ENCODE measurements at places on chromosomes 3 and 15.

DNA sequence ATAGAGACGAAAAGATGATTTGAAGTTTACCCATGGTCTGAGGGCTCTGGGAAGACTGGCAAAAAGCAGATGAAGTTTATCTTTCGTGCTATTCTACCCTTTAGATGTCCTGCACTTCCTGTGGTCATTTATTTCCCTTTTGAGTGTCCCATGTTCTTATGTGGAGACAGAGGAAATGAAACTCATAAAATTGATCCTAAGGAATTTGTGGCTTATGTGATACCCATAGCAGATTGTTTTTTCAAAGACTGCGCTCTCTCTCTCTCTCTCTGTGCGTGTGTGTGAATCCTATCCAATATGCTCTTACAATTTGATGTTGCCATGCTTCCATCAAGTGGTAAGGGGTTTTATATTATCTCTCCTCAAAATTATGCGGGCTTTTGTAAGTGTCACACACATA is 607.5 kb upstream of the DPPA4 start:
- no peak for DNase-seq

GRCh38 chr15:41877631-41878354 is 16.1 kb downstream of the SPTBN5 start:
- no peak for DNase-seq

- DNase-seq: no peak
Observed at GRCh38 chr3:128050597-128050996, 1.6 kb upstream of the SEC61A1 start.

- peak; percentile 38 for DNase-seq
Observed at GRCh38 chr3:170387950-170388349, 30.4 kb downstream of the SKIL start.

DNA sequence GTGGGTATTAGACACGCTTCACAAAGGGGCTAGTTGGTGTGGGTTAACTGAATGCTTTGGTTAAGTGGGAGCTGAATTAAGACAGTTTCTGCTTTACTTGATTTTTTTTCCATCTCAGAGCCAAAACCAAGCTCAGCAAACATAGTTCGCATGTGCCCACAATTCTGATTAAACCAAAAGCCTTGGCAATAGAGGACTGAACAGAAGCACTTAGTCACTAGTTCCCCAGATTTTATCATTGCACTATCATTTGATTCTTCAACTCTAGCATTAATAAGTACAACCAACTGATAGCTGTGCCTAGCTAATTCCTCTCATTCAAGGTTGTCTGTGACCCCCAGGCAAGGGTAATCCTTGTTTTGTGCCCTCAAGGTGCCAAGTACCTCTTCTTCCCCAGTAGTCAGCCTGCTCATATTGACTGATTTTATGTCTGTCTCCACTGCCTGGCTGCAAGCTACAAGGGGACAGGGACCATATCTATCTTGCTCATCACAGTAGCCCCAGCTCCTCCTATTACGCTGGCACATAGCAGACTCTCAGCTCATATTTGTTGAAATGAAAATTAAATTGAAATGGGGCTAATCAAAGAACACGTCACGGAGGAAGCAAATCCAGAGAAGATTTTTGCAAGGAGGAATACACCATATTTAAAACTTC is 9.9 kb upstream of the ARHGEF3 start:
- DNase-seq: no peak

- peak; percentile 69 for DNase-seq
Observed at GRCh38 chr3:141368925-141369794, 856 bp downstream of the ZBTB38 start.

- no peak for DNase-seq
Observed at GRCh38 chr3:159892801-159893200, 95.8 kb upstream of the IL12A start.

GRCh38 chr3:194224471-194225417 is 88.8 kb downstream of the HES1 start:
- no peak for DNase-seq

- DNase-seq: no peak
Observed at GRCh38 chr3:65560133-65560532, 478.6 kb downstream of the MAGI1 start.

DNA sequence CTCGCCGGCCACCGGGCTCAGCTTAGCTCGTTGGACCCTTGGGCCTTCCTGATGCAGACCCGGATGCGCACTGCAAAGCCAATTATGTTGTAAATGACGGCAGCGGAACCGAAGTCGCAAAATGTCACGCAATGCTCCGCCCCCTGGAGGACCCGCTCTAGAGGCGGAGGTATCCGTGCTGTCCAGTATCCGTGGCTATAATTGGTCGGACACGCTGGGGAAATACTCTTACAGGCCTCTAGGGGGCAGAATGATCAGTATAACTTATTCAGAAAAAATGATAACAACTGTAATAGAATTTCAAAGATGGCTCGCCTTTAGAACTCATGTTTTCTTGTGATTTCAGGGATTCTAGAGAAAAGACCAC is at the start of gene PRR23B:
PRR23B (minus strand) TSS at position 59 of the 367 bp plus-strand sequence. CDS start 265 bp downstream, outside the sequence.
- DNase-seq: peak; percentile 12

GRCh38 chr3:67245545-67245944 is 247.4 kb downstream of the KBTBD8 start:
- DNase-seq: no peak

GRCh38 chr3:140198242-140198641 is 263.3 kb downstream of the CLSTN2 start:
- no peak for DNase-seq

DNA sequence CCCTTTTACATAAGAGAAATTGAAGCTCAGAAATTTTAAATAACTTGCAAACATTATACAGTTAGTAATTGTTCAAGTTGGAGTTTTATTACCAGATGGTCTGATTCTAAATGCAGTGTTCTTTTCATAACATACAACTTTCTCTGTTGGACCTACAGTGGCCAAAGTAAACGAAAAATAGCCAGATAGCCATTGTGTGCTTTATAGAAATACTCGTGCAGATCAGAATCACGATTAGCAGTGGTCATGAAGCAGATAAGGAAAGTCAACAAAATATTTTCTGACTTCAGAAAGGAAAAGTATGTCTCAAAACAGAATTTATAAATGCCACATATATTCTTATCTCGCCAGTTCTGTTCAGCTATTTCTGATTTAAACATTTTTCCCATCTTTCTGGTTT is 436.9 kb downstream of the CNTN6 start:
- DNase-seq: no peak

- DNase-seq: no peak
Observed at GRCh38 chr3:69339760-69340159, 46.1 kb downstream of the FRMD4B start.

DNA sequence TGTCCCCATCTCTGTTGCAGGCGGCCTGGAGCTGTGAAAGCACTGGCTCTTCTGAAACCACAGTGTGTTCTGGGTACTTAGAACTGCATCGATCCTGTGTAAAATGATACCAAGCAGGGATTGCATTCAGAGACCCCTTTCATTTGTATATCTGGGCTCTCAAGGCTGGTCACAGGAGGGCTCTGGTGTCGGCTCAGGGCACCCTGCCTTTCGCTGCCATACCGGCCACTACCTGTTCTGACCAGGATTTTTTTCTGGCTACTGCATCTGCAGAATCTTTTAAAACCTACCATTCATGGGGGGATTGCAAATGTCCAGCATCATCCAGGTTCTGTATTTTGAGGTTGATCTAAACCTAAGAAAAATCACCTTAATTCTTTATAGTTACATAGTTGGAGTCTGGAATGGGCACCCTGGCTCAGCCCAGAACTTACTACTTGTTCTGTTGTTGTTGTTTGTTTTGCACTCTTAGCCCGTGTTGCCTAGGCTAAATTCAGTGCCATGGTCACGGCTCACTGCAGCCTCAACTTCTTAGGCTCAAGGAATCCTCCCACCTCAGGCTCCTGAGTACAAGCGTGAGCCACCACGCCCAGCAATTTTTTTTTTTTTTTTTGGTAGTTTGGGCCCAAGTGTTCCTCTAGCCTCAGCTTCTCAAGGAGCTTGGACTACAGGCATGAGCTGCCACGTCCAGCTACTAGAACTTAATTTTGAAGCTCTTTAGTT is 52.7 kb downstream of the TRIM71 start:
- DNase-seq: no peak

DNA sequence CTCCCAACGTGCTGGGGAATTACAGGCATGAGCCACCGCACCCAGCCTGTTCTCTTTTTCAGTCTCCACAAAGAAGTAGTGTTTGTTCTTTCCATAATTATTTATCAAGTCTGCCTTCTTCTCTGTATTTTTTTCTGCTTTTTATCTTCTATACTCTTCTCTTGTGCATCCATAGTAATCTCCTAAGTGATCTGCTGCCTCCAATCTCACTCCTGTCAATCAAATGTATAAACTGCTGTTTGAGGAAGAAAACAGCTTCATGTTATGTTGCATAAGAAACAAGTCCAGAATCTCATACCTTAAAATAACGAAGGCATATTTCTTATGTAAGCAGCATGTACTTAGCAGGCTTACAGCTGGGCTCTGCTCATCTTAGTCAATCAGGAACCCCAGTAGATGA is 801.6 kb upstream of the NR2F2 start:
- DNase-seq: no peak

DNA sequence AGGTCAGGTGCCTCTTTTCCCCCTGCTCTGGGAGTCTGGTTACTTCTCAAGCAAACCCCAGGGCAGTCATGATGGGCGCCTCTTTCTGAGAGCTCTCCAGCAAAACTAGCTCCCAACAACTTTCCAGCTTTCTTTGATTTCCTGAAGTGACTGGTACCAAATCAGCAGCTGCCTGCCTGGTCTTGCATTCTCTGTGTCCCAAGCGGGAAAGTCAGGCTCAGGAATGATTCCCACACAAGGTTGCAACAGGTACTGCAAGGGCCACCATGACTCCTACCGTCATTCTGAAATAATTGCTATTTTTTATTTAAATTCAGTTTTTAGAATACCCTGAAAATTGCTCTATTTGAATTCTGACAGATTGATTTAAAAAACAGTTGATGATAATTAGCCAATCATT is 658.7 kb downstream of the SQOR start:
- DNase-seq: no peak

- peak; percentile 93 for DNase-seq
Observed at GRCh38 chr3:125916376-125916978, 52.5 kb upstream of the ROPN1B start.

GRCh38 chr15:69750253-69750652 is 297.6 kb downstream of the RPLP1 start:
- no peak for DNase-seq

DNA sequence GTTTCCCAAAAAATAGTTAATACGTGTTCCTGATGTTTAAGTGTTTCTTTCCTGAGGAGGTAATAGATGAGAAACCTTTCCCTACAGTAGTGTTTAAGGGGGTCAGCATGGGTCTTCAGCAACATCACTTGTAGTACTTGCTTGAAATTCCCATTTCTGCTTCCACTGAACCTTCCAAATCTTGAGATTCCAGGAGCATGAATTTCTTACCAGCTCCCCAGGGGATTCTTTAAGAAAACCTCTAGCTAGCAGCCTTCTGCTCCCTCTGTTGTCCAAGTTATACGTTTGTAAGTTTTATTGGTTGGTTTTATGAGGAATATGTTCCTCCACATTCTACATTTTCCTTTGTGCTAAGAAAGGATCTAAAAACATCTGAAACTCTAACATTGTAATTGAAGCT is 38.2 kb upstream of the ACP3 start:
- DNase-seq: no peak

GRCh38 chr3:52400275-52400793 is 44.6 kb downstream of the SEMA3G start:
- no peak for DNase-seq

DNA sequence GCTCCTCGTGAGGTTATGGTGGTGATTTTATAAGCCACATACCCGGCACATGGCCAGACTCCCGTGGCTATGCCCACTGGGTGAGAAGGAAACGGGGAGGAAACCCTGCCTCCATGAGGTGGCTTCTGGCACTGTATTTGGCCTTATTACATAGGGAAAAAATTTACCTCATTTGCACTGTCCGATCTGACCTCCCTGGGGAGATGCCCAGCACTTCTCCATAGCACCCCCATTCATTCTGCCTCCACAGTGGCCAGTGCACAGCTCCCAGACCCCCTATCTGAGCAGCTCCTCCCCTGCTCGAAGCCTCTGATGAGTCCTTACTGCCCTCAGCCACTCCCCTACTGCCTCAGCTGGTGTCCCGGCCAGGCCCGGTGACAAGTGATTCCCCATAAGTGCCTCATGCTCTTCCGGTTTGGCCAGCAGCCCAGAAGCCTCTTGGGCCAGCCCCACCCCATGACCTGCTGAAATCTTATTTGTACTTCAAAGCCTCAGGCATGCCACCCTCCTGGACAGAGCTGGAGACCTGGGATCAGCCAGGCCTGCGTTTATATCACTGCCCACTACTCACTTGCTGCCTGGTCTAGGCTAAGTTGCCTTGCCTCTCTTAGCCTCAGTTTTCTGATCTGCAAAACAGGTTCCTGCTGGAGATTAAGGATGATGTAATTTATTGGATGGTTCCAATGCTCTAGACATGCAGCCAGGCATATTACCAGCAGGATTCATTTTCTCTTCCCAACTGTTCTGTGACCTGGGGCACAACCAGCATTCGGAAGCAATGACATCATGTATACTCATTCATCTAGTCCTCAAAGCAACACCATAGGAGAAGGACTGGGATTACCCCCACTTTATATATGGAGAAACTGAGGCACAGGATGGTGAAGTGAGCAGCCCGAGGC is 30.6 kb upstream of the SLC6A6 start:
- peak; percentile 77 for DNase-seq

DNA sequence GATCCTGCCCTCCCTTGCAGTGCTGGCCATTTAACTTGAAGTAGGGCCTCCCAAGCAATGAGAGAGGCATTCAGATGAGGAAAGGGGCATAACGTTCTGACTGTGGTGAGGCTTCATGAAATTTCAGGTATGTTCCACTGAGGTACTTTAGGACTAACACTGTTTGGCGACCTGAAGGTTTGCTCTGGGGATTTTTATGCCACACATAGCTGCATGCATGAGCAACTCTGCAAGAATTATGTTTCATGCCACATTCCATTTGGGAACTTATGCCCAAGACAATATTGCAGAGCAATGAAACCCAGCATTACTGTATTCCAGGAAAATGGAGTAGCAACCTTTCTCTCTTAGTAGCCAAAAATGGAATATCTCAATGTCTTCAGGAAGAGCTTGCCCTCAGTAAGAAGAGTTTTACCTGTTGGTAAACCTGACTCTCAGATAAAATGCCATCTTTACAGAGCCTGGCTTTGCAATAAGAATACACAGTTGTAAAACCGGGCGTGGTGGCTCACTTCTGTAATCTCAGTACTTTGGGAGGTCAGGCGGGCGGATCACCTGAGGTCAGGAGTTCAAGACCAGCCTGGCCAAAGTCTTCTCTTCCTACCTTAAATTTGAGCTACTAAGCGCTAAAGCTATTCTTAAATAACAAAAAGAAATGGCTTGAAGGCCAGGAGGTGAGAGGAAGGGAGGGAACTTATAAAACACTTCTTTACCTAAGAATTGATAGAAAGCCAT is 16.7 kb upstream of the TBL1XR1 start:
- no peak for DNase-seq

GRCh38 chr15:62553911-62554563 is 389.0 kb upstream of the C2CD4B start:
- no peak for DNase-seq

DNA sequence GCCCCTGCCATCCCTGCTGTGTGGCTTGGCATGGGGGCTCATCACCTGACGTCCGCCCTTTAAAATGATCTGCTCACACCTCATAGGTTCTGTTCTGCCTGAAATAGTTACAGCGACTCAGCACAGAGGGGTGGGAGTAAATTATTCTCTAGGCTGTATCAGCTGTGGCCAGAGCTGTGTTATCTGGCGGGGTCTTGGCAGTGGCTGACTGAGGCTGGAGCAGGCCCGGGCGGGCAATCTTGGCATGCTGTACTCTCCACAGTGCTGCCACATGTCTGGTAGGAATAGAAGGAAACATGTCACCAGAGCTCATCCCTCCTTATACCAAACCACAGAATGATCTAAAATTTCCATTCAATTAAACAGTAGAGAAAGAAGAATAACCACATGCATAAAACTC is 499.9 kb upstream of the LMCD1 start:
- no peak for DNase-seq

All from ELR (cell line).